ENCODE measurements at places on chromosomes 12 and 14.

DNA sequence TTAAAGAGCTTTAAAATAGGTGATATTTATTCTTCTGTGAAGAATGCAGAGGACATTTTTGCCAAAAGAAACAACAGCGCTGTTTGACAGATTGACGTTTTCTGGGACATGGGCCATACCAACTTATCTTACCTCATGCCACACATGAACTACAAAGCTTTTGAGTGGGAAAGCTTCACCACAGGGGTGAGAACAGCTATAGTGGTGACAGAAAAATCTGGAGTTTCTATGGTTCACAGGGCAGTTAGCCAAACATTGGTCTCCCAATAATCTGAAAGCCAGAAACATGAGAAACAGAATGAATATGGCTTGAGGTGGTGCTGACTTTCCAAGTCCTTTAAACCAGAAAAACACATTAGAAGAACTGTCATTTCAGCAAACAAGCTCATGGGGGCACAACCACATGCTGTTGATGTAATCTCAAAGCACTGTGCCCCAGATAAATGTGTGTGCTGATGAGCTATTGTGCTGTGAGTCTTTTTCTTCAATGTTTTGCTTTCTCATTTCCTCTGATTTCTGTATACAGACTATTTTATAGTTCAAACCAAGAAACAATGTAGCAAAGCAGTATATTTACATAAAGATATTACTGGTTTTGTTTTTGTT, 905.4 kb downstream of the SLC16A7 start:
- DNase-seq: peak; percentile 9

GRCh38 chr12:2457933-2458414, 336.8 kb upstream of the FKBP4 start:
- DNase-seq: no peak

- no peak for DNase-seq
Observed at GRCh38 chr12:21350975-21351374, 16.3 kb upstream of the SLCO1A2 start.

DNA sequence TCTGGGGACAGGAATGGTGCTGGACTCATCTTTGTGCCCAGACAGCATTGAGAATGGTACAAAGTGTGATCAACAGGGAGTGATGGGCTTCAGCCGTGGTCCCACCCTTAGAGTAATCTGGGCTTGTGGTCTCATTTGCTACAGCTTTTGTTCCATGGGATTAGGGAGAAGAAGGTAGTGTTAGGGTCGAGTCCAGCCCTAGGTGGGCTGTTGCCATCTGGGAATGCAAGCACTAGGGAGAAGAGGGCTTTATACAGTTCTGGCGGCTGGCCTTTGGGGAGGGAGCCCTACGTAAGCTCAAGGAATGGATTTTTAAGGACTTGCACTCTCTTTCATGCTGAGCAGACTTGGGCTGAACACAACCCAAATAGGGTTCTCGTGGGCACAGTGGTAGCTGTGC, 4.9 kb downstream of the PLEKHG3 start:
- no peak for DNase-seq

DNA sequence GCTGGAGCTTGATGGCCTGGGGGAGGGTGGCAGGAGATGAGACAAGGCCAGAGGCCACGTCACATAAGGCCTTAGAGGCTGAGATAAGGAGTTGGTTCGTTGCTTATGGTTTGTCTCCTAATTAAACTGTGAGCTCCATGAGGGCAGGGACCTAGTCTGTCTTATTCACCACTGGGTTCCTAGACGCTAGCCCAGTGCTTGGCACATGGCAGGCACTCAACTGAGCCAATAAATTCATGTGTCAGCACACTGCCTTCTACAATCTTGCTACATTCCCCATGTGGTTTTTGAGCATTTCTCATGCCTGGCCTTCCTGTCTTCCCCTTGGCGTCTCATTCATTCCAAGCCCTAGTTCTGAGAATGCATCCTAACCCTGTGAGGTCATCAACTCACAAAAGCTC, 92.5 kb upstream of the MED13L start:
- DNase-seq: no peak
